ENCODE measurements at places on chromosomes 2 and 18.

DNA sequence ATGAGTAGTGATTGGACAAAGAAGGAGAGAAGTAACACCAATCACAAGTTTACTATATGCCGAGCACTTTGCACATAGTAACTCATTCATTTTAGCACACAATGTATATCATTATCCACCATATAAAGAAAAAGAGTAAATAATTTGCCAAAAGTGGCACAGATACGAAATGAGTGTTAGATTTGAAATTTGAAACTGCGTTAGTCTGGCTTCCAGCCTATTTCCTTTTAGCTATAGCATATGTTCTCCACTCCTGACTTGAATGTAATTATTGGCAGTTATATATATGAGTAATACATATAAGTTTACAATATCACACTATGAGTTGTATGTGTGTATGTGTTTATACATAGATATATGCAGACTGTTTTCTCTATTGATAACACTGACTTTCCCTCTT is 98.6 kb downstream of the NOL4 start:
- no peak for DNase-seq

GRCh38 chr2:202610380-202610779 is 24.4 kb upstream of the FAM117B start:
- DNase-seq, result peak; percentile 19

DNA sequence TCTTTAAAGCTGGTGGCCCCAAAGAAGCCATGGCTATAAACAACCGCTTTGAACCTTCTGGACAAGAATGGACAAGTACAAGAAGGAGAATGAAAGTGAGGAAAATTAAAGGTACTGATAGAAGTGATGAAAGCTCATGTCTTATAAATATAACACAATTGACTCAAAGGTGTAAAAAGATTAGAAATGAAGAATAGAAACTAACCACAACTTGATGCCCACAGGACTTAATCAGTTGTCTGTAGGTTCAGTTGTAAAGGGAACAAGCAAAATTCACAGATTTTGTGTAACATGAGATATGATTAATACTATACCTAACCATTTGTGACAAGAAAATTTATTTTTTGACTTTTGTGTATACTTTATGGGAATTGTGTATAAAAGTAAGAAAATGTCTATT is 135.7 kb downstream of the NUP35 start:
- no peak for DNase-seq

DNA sequence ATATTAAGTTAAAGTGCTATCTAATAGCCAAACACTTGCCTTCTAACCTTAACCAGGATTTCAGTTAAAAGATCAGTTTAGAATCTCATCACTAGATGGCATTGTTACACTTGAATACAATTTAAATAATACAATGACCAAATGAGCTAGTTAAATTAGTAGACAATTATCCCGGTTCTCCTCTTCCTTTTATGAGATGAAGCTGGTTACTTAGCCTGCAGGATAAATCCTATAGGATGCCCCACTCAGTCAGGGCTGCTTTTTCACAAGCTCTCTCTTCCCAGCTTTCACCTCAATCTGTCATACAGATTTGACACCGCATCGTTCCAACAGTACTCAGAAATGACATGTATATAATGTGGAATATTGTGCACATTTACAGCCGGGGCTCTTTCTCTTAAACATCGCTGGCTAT is 678.8 kb downstream of the KCNJ3 start:
- DNase-seq, result peak; percentile 12

GRCh38 chr2:25614711-25615110 is 58.7 kb downstream of the DTNB start:
- no peak for DNase-seq

DNA sequence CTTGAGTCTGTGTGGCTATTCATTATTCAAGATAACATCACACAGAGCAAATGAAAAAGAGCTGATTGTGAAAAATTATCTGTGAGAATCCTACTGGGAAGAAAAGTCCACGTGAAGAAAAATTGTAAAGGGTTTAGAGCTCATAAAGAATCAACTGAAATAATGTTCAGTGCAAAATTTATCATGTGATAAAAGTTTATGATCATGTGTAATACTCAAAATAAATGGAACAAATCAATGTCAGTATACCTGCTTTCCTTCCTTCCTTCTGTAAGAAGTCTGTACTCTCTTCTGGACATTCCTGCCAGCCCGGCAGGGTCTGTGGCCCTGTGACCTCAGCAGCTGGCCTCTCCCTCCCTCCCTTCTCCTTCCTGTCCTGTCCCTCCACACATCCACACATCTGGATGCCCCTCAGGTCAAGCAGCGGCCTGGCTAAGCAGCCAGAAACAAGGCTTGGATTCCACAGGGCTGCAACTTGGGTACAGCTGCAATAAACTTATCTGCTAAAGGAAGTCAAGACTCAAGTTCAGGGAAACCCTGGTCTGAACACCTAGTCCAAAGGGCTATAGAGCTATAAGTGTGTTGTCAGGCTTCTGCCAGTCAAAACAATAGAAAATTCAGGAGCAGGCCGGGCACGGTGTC is 172.1 kb downstream of the MREG start:
- no peak for DNase-seq

DNA sequence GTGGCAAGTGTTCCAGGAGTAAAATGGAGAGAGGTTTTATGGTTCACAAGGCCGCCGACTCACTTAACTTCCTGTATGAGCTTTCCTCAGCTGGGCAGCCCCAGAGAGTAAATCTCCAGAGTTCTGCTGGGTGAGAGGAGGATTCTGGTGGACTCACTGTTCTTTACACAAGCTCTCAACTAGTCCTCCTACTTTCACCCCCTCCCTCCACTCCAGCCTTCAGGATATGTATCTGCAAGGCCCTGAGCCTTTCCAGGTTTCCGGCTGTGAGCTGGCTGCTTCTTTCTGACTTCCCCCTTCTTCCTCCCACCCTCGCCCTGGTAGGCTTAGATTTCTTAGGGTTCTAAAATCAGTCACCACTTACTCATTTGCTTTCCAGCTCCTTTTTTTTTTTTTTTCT is 34.0 kb downstream of the EML6 start:
- DNase-seq, result peak; percentile 46

DNA sequence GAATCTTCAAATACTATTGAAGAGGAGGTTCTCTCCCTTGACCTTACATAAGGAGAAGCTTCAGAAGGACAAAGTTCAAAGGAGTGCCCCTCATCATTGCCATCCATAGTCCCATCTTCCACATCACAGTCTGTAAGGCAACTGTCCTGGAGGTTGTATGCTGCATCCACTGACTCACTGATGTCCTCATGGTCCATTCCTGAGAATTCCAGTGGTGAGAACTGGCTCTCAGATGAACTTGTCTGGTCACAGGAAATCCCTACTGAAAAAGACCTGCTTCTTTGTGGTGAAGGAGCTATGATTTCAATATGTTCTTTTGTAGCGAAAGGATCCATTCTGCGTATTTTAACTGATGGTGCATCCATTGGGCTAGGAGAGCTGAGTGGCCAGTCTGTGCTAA is 52.2 kb downstream of the EIF2AK3 start:
- peak; percentile 6 for DNase-seq

- no peak for DNase-seq
These were observed 235.8 kb upstream of the TNP1 start for GRCh38 chr2:217095511-217096205.

DNA sequence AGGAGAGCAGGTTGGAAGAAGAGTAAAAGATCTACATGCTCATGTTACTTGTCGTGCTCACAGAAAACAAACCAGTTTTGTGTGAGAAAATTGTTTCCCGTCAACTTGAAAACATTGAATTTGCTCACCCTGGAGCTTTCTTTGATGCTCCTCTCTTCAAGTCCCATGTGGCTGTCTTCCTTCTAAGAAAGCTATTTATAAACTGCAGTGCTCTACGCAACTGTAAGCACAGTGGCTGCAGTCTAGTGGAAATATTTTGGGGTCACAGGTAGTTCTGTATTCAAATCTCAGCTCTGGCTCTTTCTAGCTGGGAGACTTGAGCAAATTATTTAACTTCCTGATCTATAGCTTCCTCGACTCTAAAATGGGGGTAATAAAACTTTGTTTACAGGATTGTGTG is 211.8 kb downstream of the PLCL1 start:
- DNase-seq, result no peak

- DNase-seq, result no peak
These were observed 251.2 kb downstream of the ACKR3 start for GRCh38 chr2:236820763-236821344.

GRCh38 chr18:515156-515815 is 14.8 kb upstream of the COLEC12 start:
- no peak for DNase-seq

- DNase-seq, result no peak
These were observed 238.2 kb downstream of the CDH7 start for GRCh38 chr18:65988972-65989371.

- DNase-seq, result no peak
These were observed 4.8 kb downstream of the CCDC195 start for GRCh38 chr2:224711381-224711780.

- no peak for DNase-seq
These were observed 71.4 kb upstream of the FRZB start for GRCh38 chr2:182937870-182938269.

GRCh38 chr2:197086500-197086899 is 160.0 kb upstream of the PGAP1 start:
- no peak for DNase-seq

DNA sequence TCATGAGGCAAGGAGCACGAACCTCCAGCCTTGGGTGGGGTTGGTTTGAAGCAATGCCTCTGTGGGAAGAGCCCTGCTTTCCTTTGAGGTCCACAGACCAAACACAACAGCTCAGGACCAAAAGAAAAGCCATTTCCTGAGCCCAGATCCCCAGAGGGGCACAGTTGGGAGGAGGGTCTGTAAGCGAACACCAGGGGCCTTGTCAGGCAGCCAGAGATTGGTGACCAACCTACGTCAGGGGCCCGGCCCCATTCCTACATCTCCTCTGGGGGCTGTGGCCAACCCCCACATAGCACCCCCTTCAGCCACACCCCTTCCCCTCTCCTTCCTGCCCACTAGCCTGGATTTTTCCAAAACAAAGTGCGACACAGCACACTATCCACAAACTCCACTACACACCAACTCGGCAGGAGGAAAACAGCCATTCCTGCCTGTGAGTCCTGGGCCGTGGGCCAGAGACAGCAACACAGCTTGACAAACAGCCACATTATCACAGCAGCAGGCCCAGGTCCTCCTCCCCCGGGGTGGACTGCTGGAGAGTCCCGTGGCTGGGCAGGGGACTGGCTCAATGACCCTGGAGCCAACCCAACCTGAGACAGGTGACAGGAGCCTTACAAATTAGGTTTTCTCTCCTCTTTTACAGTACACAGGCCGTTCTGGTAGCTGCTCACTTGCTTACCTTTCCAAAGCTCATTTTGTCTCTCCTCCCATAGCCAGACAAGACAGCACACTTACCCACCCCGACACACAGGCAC is 98.8 kb downstream of the TNS1 start:
- peak; percentile 56 for DNase-seq

DNA sequence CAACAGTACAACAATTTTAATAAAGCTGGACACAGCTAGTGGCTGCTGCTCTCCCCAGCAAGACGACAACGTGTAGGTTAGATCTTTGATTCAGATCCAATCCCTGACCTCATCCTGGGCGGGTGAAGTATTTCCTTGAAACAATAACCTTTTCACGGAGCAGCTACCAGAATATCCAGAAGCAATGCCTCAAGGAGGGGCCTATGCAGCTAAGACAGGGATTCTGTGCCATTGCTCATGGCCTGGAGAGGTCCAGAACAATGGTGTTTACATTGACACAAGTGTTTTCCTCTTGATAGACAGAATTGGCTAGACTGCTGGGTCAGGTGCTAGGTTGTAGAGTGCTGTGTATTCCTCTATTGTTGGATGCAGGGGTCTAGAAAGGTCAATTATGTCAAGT is 520.1 kb downstream of the BCL11A start:
- DNase-seq, result no peak

- no peak for DNase-seq
These were observed 169.7 kb upstream of the LRP1B start for GRCh38 chr2:142300517-142300916.

GRCh38 chr2:100938031-100939026 is 63.8 kb upstream of the RPL31 start:
- no peak for DNase-seq

DNA sequence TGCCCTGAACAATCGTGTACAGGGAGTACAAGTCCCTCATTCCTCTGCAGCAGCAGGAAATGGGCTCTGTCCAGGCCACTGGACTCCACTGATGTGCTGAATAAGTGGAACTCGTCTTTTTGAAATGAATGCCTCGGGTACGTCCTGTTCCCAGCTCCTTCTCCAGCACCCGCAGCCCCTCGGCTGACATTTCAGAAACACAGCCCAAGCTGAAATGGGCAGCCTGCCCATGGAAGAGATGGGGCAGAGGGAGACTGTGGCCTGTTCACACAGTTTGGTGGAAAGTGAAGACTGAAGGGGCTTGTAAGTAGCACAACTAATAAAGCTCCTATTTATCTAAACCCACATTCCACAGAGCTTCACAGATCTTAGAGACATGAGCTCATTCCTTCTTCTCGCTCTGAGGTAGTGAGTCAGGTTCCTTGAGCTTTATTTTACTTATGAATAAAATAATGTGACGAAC is 498.6 kb downstream of the TXNL1 start:
- DNase-seq, result peak; percentile 89

- peak; percentile 34 for DNase-seq
These were observed 186.4 kb downstream of the VAPA start for GRCh38 chr18:10100196-10100595.

DNA sequence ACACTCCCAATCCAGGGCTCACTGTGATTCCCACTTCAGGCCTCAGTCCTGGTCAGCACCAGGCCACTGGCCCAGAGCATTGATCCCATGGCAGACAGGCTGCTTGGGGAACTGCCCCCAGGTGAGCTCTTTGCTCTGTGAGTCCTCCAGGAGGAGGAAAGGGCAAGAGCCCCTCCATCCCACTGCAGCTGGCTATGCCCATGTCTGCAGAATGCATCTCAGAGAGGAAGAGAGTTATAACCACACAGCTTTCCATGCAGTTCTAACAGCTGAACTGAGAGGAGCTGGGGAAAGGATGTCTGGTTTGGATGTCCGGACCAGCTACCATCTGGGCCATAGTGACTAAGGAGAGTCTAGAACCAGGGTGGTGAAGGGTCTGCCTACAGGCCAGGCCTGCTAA is 230.3 kb downstream of the DYSF start:
- no peak for DNase-seq

DNA sequence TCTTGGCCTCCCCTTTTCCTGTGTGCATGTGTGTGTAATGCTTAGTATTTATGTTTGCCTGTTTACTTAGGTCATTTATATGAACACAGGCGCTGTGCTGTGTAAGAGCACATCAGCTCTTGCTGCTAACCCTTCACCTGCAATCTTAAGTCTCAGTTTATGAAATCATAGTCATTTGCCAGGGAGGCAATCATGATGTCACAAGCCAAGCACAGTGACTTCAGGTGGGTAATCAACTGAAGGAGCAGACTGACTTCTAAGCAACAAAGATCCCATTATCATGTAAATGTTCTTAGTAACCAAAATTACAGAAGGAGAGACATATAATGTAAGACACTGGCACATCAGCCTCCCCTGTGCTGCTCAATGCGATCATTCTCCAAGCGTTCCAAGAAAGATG is 386.3 kb upstream of the MEIS1 start:
- DNase-seq, result no peak

DNA sequence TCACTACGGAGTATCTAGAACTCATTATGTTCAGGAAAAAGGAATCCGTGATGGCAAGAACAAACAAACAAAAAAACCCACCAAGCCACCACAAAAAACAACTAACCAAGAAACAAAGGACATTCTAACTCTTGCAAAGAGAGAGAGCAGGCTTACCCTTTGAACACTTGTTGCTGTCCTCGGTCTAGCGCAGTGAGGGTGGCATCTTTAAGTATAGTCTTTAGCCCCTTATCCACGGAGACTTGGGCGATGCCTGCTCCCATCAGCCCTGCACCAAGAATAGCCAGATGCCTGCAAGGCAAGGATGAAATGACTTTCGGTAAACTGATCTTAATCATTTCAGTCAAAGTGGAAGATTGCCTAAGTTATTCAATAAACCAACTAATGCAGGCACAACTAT is 31.0 kb downstream of the GAREM2 start:
- no peak for DNase-seq

Data from fibroblast of skin of abdomen (primary cell).